ENCODE measurements at places on chromosomes 1 and 21.

DNA sequence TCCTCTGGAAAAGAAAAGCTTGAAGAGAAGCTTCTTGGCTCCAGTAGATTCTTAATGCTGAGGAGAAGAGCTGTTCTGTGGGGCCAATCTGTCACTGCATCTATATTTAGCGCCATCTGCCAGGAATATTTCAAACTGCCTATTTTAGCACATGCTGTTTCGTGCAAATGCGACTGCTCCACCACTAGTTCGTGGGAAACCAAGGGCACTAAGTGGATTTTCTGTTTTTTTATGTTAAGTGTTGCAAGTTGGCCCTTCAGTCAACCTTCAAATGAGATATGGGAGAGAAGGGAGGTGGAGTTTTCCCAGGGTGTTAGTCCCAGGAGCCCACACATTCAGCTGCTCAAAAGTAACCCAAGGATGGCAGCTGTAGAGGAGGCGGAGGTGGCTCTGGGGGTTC, 91.9 kb downstream of the TSEN15 start:
- DNase-seq, result no peak

DNA sequence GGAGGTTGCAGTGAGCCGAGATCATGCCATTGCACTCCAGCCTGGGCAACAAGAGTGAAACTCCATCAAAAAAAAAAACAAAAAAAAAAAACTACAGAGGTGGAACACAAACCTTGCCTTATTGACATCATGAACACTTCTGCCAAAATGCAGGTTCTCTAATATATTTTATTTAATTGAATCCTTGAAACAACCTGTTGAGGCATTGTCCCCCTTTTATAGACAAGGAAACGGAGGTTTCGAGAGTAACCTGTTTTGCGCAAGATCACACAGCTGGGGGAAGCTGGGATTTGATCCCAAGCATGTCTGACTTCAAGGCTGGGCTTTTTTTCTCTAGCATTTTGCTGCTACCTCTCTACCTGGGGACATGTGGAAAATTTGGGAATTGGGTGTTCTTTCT, 2.8 kb downstream of the SZRD1 start:
- DNase-seq, result no peak

DNA sequence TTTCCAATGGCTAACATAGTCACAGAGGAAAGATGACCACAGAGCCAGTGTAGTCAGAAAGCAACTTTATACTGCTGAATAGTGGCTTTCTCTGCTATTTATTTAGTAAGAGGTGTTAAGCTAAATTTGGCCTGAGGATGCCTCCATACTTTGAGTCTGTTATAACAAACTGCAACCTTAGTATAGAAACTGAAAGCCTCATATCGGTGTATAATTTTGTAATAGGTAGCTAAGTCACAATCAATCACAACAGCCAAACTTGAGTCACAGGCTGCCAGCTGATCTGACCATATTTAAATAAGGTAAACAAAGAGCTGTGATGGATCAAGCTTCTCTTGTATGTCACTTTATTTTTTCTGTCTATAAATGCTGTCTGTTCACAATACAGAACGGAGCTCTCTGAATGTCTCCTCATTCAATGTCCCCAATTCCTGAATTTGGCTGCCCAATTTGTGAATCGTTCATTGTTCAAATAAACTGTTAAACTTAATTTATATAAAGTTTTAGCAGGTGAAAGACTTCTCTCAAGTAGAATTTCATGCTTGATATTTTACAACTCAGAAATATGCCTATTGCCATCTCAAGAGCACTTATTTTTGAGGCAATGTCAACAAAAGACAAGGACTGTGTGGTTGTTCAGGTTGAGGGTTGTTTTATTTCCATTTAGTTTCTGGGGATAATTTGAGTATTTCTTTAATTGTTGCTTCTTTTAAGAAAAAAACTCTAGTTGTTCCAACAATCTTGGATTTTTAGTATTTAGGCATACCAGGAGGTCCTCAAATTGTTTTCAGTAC, 339.7 kb upstream of the B3GALT2 start:
- no peak for DNase-seq

DNA sequence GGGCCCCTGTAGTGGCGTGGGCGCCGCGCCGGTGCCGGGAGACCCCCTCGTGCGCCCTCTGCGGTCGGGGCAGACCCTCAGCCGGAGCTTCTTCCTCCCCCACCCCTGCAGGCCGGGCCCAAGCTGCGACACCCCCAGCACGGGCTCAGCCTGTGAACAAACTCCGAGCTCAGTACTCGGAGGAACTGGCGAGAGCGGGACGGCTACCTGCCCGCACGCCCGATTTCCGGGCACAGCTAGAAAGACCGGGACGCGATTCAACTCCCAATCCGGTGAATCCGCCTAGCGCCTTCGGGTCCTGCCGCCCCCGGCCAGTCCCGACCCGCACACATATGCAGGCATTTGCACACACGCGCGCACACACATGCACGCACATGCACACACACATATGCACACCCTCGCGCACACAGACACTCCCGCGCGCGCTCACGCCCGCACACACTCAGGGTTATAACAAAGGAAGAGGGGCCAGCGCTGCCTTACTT, 580 bp upstream of the BLACAT1 start:
- no peak for DNase-seq

GRCh38 chr1:27145934-27146354, 9.0 kb downstream of the SLC9A1 start:
- DNase-seq, result no peak

- DNase-seq, result no peak
Measured at GRCh38 chr1:75671708-75672107, 52.8 kb upstream of the ACADM start.

- no peak for DNase-seq
Measured at GRCh38 chr1:172252958-172253357, 167.5 kb upstream of the C1orf105 start.

GRCh38 chr1:227774051-227774731, 39.0 kb downstream of the SNAP47 start:
- DNase-seq, result no peak

GRCh38 chr1:40064797-40065499, 24.4 kb downstream of the CAP1 start:
- peak; percentile 64 for DNase-seq

DNA sequence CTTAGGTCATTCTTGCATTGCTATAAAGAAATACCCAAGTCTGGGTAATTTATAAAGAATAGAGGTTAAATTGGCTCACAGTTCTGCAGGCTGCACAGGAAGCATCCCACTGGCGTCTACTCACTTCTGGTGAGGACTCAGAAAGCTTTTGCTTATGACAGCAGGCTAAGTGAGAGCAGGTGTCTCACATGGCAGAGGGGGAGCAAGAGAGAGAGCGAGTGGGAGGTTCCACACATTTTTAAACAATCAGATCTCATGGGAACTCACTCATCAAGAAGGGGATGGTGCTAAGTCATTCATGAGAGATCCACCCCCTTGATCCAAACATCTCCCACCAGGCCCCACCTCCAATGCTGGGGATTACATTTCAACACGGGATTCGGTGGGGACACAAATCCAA, 13.6 kb upstream of the RGS4 start:
- no peak for DNase-seq

- DNase-seq, result no peak
Measured at GRCh38 chr1:198986442-198986841, 347.6 kb downstream of the PTPRC start.

- DNase-seq, result no peak
Measured at GRCh38 chr1:223216531-223217205, 73.6 kb upstream of the TLR5 start.

DNA sequence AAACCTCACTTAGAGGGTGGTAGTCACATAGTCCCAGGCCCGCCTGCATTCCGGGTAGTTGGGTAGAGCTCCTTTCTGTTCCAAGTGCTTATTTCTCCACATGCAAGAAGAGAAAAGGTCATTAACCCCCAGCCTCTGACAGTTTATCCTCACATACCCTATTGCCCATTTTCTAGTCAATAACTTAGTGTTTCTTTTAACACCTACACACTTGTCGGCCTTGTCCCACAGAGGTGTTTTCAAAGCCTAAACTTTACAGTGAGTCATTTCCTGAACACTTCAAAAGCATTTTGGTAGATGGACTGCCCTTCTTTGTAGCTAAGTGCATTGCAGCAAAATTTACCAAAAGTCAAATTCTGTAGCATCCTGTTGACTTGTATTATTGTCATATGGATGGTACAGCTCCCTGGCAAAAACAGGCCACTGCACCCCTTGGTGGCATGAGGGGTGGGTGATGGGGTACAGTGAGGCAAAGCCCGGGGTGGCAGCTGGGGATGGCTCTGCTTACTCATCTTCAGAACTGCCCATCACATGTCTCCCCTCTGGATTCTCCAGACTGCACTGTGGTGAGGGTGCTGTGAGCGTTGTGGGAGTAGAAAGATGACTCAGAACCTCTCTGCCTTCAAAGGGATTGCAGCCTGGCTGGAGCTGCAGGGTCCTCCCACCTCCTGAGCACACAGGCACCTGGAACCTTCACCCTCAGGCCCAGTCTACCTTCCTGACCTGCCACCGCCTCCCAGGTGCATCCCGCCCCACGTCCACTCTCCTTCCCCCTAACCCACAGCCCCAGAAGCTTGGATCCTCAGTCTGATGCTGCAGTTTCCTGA, 45.8 kb upstream of the DMRTB1 start:
- peak; percentile 54 for DNase-seq

DNA sequence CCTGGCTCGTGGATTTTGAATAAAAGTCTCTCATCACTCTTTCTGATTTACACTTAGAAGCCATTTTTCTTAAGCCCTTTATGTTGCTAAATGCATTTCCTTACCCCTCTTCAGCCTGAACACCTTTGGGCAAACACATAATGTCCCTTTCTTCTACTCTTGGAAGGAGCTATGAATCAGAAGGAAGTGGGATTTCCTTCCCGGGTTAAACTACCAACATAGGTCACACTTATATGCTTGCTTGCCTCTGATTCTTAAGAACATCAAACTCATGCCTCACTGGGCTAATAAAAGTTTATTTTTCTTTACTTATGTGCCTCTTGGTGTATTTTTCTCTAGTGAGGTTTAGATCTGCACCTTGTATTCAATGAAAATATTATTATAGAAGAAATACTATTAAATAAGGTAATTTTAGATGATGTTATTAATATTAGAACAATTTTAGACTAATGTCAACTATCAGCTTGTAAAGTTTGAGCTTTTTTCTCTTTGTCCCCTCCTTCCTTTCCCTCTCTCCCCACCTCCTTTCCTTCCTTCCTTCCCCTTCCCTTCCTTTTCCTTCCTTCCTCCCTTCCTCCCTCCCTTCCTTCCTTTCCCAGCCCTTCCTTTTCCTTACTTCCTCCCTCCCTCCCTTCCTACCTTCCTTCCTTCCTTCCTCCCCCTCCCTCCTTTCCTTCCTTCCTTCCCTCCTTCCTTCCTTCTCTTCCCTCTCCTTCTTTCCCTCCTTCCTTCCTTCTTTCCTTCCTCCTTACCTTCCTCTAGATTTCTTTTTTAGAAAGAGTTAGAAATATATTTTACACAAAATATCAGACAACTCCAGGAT, 66.5 kb upstream of the KCNJ6 start:
- no peak for DNase-seq

DNA sequence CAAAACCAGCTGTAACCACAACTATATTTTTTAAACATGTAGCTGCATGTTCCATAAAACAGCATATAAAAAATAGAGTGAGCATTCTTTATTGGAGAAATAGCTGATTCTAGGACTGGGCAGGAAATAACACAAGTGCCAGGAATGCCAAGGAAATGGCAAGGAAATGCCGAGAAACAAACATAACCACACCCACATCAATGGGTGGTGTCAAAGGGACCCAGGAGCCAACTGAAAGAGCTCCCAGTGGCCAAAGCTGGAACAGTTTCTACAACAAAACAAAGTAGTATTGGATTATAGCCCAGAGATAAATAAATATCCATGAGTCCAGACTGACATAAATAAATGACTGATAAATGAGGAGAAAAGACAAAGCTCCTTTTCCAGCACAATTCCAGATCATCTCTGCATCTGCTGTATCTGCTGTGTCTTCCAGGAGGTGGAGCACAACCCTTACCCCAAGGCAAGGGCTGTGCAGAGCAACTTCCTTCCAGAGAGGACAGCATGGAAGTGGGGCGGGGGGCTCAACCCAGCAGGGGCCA, 28.1 kb downstream of the ADARB1 start:
- DNase-seq, result no peak

GRCh38 chr21:15437883-15438282, 291.9 kb upstream of the USP25 start:
- peak; percentile 28 for DNase-seq

DNA sequence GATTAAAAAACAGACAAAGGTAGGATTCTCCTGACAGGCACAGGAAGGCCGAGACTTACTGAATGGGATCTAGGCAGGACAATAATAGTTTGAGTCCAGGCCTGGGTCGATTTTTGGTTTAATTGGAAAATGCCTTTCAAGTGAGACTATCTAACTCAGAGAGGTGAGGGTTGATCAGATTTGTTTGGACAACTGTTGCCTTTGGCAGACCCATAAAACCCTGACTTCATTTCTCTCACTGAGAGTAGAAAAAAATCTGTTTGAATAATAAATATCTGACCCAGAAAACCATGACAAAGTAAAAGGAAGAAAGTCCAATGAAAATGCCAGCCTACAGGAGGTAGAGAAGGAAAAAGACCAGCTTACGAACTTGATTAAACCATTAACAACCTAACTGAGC, 12.3 kb upstream of the SLC30A10 start:
- no peak for DNase-seq

GRCh38 chr1:22186311-22186710, 43.4 kb upstream of the WNT4 start:
- no peak for DNase-seq

DNA sequence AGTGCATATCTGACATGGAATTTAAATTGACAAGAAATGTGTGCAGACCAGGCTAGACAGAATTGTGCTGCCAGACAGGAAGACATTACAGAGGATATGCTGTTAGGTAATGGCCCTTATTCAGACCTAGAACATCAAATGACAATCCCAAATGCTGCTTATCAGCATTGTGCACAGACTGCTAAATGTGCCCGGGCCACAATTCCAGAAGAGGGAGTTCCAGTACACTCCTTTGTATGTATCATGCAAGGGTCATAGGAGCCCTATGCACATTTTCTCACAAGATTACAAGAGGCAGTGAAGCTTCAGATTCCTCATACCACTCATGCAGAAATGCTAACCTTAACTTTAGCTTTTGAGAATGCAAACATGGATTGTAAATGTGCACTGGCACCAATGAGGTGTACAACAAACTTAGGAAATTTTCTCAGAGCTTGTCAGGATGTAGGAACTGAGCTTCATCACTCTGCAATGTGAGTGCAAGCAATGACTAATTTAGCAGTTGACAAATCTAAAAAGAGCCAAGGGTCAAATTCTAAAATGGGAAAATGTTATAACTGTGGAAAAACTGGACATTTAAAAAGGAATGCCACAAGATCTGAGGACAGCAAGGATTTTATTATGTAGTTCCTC, 273.5 kb downstream of the COL11A1 start:
- no peak for DNase-seq

DNA sequence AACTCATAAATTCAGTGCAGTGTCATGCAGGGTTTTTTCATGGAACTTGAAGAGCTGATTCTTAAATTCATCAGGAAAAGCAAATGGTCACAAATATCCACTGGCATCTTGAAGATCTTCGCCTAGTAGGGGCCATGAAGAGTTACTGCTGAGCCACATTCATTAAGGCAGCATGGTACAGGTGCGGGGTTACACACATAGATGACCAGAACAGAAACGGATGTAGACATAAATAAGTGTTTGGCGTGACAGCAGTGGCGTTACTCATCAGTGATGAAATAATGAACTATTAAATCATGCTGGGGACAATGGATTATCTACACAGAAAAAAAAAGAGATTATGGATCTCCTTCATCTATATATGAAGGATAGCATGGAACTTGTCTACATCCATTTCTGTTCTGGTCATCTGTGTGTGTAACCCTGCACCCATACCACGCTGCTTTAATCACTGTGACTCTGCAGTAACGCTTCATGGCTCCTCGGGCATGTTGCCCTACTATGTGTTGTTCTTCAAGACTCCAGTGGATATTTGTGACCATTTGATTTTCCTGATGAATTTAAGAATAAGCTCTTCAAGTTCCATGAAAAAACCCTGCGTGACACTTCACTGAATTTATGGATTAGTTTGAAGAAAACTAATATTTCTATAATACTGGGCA, 161.3 kb downstream of the GALNT2 start:
- DNase-seq, result no peak

Measured in GM13976 (cell line).